SK-N-DZ (cell line): ENCODE measurements at places on chromosomes 4 and X.

- no peak for DNase-seq
These were observed 18.9 kb upstream of the CXCL8 start for GRCh38 chr4:73721435-73721834.

GRCh38 chr4:158458271-158458895 is 63.3 kb upstream of the RXFP1 start:
- no peak for DNase-seq

- DNase-seq, result no peak
These were observed 494.4 kb downstream of the KCNIP4 start for GRCh38 chr4:21454201-21454600.

GRCh38 chr4:112329672-112330375 is 32.7 kb downstream of the ALPK1 start:
- no peak for DNase-seq

DNA sequence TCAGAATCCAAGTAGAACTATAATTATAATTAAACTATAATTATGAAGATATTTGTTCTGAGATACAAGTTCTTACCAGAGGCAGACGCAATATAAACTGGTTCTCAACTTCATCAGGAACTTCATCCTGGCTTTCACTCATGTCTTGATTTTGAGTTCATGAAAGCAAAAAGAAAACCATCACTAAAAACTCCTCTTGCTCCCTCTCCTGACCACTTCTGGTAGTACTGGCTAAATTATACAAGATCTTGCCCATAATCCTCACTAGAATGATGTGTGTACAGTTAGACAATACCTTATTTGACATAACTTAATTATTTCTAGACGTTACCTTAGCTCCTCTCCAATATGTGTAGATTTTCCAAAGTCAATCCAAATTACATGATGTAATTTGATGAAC is 3.7 kb downstream of the TAF7L start:
- DNase-seq, result peak; percentile 38
